Activated CD4-positive, alpha-beta T cell treated with anti-CD3 and anti-CD28 coated beads, Interleukin-2, amount 50 U/mL, for 4 hours (primary cell): ENCODE measurements at places on chromosomes 6 and 20.

DNA sequence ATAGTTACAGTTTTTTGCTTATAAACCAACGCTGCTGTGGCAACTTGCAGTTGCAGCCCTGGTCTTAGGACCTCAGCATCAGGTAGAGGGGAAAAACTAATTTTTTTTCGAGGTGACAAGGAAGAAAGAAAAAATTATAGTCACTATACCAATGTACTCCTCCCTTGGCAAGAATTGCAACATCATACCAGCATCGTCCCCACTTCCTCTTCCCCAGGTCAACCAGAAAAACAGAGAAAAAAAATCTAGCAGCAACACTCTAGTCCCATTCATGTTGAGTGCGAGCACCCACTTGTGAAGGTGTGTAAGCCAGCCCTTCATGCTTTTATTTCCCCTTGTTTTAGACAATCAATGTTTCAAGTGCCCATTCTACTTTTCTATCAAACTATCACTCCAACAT, 13.1 kb upstream of the DCBLD1 start:
- DNase-seq: no peak

GRCh38 chr20:37376324-37376723, 30.4 kb downstream of the SRC start:
- no peak for DNase-seq

DNA sequence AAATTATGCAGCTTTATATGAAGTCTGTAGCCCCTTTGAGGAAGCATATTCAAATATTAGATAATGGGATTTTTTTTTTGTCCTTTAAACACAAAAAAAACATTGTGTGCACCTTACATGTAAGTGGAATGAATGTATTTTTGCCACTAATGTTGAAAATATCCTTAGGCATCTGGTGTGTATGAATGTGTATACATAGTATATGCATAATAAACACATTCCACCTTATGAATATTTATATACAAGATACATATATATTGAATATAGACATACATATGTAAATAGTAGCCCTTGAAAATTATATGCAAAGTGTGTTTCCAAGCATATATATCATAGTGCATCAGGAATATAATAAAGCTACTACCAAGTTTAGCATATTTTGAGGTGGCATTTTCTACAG, 94.8 kb downstream of the SOBP start:
- DNase-seq: no peak

- no peak for DNase-seq
Observed at GRCh38 chr6:71029555-71029954, 72.7 kb upstream of the B3GAT2 start.

GRCh38 chr6:21538186-21538798, 55.3 kb upstream of the SOX4 start:
- no peak for DNase-seq

DNA sequence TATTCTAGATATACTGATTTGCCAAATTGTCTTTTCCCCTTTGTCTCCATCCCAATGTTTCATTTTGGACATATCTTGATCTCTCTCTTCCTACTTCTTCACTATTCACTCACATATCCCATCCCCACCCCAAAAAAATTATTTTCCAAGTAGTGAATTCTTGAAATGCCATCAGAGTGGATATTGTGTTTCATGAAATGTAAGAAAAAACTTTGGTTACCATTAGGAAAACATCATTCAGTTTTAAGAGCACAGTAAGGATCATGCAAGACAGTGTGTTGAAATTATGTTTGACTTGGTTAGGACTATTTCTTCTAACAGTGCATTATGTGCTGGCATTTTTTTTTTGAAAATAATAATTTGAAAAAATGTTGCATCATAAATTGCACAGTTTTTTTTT, 5.7 kb downstream of the RSPO3 start:
- no peak for DNase-seq

DNA sequence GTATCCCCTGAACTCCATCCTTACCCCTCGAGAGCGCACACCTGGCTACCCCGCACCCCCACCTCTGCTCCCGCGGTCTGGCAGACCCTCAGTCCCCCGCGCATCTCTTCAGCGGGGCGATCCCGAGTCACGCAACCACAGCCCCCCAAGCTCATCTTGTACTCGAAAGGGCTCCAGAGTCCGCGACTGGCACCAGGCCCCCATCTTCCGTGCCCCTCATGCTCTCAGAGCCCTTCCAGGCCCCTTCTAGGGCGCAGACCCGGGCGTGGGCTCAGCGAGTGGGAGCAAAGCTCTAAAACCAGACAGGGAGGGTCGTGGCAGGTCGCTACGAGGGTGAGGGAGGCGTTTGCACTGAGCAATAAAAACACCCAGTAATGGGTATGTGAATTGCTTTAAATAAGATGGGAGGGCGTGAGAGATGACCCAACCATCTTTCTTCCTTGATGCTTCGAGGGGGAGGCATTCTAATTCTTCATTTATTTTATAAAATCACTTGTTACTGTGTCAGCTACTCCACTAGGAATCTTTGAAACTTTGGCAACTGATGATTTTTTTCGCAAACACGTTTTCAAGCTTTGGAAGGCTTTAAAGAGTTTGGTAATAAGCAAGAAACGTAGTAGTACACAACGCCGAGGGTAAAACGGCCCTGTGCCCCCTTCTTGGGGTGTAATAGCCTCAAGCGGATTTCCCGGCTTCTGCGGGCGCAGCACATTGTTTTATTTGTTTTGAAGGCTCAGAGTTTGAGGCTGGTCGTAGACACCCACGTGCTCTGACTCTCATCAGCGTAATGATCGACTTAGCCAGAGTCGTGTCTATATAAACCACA, 42.6 kb upstream of the SUPT3H start:
- DNase-seq: peak; percentile 49

- DNase-seq: no peak
Observed at GRCh38 chr6:12071064-12071615, 59.0 kb downstream of the HIVEP1 start.

- no peak for DNase-seq
Observed at GRCh38 chr20:13307562-13308163, 86.6 kb downstream of the ISM1 start.

DNA sequence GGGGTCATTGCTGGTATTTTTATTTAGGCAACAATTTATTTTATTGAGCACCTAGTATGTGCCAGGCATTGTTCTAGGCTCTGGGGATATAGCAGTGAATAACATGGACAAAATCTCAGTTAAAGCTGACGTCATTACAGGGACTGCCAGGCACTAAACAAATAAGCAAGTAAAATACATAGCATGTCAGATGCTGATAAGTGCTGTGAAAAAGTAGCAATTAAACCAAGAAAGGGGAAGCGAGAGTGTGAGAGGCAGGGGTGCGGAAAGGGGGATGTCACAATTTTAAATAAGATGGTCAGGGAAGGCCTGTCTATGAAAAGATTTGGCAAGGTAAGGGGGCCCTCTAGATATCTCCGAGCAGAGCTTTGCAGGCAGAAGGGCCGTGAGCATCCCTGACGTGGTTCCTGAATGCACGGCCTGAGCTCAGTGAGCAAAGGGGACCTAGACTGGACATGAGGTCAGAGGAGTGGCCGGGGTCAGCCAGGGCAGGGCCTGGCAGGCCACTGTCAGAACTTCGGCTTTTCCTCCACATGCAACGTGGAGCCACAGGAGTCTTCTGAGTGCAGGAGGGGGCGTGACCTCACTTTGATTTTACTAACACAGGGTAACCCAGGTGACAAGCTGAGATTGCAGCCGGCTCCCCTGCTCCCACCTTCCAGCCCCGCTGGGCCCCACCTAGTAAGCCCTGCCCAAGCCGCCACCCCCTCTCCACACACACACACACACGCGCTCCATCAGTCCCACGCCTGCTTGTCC, 24.2 kb upstream of the SIRPA start:
- no peak for DNase-seq

- no peak for DNase-seq
Observed at GRCh38 chr20:49445176-49445575, 37.3 kb downstream of the KCNB1 start.

DNA sequence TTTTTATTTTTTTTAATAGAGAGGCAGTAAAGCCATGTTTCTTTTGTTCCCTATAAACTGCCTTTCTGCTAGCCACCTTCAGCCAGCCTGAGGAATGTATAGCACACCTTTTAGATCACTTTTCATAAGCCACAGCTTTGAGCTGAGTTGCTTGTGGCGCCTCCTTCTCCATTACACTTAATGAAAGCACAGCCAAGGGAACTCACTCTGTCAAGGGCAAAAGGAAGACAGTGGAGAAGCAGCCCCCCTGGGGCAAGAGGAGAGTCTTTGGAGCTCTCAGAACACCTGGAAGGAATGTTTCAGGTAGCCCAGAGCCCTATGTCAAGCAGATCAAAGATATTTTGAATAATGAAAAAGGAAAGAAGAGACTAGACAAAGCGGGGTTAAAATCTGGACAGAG, 235.1 kb downstream of the CLIC5 start:
- DNase-seq: no peak

DNA sequence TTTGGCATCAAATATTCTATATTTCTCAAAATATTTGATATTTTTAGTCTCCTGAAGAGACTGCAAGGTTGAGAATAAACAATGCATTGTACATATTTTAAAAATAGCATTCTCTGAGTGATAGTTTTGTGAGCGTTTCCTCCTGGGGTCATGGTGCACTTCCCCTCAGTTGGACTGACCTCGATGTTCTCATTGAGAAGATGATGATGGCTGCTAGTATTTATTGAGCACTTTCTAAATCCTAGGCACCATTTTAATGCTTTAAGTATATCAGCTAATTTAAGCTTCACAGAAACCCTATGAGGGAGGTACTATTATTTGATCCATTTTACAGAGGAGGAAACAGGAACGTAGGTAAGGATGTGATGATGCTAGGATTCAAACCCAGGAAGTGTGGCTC, 18.2 kb downstream of the DSE start:
- no peak for DNase-seq

DNA sequence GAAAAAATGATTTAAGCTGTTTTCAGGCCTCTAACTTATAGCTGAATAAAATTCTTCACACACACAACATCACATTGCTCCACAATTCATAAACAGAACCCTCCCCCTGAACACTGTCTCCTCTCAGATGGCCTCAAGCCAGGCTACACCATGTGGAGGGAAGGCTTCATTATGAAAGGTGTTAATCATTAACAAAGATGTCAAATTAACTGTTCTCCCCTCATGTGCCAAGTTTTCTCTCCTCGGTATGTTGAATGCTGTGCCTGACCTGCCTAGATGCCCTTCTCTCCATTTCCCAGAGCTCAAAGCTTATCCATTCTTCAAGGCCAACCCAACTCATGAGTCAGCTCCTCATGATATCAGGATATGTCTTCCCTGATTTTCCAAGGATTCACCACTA, 210.4 kb downstream of the GMDS start:
- DNase-seq: no peak

GRCh38 chr6:33724102-33725023, 12.9 kb upstream of the UQCC2 start:
- no peak for DNase-seq

- DNase-seq: no peak
Observed at GRCh38 chr6:107813555-107814194, 10.4 kb downstream of the SCML4 start.

GRCh38 chr6:167571550-167571949, 246.7 kb downstream of the TTLL2 start:
- no peak for DNase-seq

- DNase-seq: no peak
Observed at GRCh38 chr6:72286911-72287311, 335.0 kb upstream of the KCNQ5 start.

GRCh38 chr6:168495133-168495532, 54.1 kb downstream of the SMOC2 start:
- DNase-seq: no peak

GRCh38 chr6:18997375-18997826, 610.3 kb downstream of the RNF144B start:
- no peak for DNase-seq
